ENCODE measurements at places on chromosomes 4 and X.

DNA sequence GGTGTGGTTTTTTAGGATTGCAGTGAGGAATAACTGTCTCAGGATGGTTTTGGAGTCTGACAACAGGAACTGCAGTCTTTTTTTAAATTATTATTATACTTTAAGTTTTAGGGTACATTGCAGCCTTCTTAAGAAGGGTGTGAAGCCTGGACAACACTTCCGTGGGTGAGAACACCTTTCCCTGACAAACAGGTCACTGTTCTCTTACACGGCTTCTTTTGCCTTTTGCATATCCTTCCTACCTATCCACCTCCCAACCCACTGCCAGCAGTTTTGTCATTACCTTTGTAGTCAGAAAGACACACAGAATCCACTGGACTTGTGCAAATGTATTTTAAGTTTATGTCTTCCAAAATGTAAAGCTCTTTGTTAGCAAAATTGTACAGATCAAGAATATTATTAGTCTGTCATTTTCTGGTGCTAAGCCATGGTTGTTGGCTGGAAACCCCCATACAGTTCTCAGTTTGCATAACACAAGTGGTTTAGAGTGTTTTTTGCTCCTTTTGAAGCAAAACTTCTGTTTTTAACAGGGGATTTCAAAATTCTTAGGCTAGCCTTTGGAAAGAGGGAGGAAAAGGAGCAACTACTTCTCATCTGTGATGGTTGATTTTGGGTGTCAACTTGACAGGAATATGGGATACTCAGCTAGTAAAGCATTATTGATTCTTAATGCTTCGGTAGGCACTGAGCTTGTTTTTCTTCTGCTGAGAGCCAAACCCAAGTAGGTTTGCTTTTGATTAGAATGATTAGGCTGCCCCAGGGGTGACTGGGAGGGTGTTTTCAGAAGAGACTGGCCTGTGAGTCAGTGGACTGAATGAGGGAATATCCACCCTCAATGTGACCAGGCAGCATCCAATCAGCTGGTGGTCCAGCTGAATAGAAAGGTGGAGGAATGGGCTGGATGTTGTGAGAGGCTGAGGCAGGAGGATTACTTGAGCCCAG is 29.4 kb upstream of the KLHL2 start:
- DNase-seq, result peak; percentile 19

- DNase-seq, result no peak
Measured at GRCh38 chr4:178329226-178329872, 887.1 kb upstream of the AGA start.

- peak; percentile 74 for DNase-seq
Measured at GRCh38 chr4:121728066-121728465, 31.3 kb upstream of the ANXA5 start.

- no peak for DNase-seq
Measured at GRCh38 chr4:128384765-128385598, 97.4 kb upstream of the PGRMC2 start.

GRCh38 chr4:31620476-31620875 is 900.3 kb downstream of the PCDH7 start:
- DNase-seq, result no peak

DNA sequence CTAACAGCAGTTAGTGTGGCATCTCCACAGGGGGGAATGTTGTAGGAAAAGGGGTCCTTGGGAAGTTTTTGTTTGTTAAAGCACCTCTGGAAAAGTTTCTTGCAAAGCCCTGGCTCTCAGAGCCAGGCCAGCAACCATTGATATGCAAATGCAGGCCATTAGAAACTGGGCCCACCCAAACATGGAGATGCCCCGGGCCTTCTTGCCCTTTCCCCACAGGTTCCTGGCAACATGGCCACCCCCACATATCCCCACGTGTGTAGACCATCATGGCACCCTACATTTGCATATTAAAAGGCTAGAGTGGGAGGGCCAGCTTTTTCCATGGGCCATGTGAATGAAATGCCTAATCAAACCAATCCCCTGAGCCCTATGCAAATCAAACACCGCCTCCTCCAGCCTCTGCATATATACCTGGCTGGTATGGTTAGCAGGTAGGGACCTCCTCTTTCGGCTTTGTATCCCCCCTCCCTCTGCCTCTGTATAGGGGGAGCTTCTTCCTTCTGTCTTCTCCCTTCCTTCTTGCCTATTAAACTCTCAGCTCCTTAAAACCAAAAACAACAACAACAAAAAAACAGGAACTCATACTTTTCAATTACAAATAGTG is 44.0 kb upstream of the ZCCHC13 start:
- no peak for DNase-seq

DNA sequence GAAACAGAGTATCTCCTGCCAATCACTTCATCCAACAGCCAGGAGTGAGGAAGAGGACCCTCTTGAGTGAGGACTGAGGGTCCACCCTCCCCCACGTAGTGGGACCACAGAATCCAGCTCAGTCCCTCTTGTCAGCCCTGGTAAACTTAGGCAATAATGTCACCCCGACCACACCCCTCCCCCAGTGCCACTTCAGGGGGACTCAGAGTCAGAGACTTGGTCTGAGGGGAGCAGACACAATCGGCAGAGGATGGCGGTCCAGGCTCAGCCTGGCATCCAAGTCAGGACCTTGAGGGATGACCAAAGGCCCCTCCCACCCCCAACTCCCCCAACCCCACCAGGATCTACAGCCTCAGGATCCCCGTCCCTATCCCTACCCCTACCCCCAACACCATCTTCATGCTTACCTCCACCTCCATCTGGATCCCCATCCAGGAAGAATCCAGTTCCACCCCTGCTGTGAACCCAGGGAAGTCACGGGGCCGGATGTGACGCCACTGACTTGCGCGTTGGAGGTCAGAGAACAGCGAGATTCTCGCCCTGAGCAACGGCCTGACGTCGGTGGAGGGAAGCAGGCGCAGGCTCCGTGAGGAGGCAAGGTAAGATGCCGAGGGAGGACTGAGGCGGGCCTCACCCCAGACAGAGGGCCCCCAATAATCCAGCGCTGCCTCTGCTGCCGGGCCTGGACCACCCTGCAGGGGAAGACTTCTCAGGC is at the start of the genes CSAG1 and MAGEA12:
Gene CSAG1, minus strand, starts transcription at position 461 of the 715 bp plus-strand sequence. CDS start 1,261 bp downstream, outside the sequence.
Gene MAGEA12, plus strand, starts transcription at position 497 of the 715 bp plus-strand sequence. CDS start 2,405 bp downstream, outside the sequence.
- DNase-seq, result no peak

- peak; percentile 80 for DNase-seq
Measured at GRCh38 chrX:17374619-17375366, at the start of gene NHS. Gene NHS (plus strand): TSS chrX:17375200. CDS start chrX:17375758, 558 bp downstream.

- DNase-seq, result no peak
Measured at GRCh38 chr4:73821325-73821724, 15.2 kb upstream of the CXCL6 start.

DNA sequence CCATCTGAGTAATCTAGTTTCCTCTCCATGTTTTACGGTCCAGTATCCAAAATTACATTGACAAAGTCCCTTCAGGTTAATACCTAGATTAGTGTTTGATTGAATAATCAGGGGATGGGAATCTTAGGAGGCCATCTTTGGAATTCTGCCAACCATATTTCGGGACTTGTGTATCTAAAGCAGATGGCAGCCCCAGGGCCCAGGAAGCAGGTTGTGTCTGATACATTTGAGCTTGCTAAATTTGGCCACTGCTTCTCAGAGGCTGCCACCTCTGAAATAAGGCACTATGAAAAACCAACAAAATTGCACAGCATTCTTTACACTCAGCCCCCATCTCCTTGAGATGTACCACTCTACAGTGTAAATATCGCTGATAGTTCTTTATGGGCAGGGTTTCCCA is 102.1 kb downstream of the ASB9 start:
- DNase-seq, result no peak

DNA sequence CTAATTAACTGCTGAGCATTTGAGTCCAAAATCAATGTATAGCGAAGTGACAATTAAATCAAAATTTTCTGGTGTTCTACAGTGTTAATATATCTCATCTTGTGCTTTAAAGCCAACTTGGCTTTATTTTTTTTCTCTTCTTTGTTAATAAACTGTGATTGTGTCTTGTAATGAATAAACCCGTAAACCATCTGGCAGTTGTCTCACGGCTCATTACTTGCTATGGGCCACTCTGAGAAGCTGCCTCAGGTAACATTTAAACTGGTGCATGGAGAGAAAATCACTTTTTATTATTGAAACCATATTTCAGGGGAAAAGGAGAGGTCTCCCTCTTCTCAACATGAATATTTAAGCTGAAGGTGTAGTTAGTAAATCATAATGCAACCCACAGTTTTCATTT is 694.0 kb downstream of the KCTD8 start:
- DNase-seq, result no peak

- DNase-seq, result no peak
Measured at GRCh38 chr4:165301833-165302232, 25.6 kb upstream of the MSMO1 start.
